ENCODE measurements at places on chromosomes 12 and 14.

DNA sequence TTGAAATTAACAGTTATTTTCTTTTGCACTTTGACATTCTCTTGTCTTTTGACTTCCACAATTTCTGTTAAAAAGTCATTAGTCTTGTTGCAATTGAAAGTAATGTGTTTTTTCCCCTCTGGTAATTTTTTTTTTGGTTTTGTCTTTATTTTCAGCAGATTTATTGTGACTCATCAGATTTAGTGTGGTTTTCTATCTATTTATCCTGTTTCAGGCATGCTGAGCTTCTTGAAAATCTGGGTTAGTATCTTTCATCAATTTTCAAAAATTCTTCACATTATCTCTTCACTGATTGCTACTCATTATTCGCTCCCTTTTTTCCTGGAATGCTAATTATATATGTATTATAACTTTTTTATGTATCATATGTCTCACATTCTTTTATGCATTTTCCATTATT lies 15.3 kb upstream of the NTF3 start:
- DNase-seq, result no peak

DNA sequence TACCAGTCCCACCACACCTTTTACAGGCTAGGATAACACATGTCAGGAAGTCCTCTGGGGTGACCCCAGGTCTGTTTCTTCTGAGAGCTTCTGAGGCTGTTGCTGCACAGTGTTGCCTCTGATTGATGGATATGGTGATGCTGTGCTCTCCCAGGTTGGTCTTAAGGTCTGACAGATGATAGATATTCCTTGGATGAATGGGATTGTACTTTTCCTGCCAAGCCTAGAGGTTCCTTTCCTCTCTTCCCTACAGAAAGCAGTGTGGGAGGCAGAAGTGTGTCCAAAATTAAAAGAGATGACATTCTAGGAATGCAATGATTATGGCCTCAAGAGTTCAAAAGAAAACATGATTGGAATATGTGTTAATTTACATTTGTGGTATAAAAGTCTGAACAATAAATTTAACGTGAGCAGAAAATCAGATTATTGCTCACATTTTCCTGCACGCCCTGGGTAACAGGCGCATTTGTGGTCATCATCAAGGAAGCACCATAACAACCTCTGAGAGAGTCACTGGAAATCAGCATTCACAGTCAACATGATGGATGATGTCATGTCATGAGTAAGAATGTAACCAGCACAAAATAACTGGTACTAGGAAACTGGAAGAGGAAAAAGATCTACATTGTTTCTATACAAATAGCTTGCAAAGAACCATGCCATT lies 73.7 kb downstream of the BBS10 start:
- DNase-seq, result no peak

DNA sequence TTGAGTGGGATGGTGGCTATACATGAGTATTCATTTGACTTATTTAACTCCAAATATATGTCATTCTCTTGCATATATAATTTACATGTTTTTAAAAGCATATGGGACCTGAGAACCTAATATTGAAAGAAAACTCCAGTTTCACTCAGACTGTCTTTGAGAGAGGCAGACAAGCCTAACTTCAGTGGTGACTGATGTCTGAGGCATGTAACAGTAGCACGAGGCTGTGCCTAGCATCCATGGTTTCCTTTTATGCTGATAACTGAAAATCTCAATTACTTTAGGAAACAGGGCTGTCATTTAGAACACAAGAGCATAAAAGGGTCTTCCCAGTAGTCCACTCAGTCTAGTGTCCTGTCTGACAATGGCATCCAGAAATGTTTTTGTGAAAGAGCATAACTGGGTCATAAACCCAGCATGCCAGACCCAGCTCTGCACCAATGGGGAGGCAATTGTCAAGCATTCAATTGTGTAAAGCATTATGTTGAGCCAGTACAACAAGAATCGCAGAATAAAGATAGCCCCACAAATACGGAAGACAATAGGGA lies 24.3 kb downstream of the MAPK1IP1L start:
- DNase-seq, result no peak

DNA sequence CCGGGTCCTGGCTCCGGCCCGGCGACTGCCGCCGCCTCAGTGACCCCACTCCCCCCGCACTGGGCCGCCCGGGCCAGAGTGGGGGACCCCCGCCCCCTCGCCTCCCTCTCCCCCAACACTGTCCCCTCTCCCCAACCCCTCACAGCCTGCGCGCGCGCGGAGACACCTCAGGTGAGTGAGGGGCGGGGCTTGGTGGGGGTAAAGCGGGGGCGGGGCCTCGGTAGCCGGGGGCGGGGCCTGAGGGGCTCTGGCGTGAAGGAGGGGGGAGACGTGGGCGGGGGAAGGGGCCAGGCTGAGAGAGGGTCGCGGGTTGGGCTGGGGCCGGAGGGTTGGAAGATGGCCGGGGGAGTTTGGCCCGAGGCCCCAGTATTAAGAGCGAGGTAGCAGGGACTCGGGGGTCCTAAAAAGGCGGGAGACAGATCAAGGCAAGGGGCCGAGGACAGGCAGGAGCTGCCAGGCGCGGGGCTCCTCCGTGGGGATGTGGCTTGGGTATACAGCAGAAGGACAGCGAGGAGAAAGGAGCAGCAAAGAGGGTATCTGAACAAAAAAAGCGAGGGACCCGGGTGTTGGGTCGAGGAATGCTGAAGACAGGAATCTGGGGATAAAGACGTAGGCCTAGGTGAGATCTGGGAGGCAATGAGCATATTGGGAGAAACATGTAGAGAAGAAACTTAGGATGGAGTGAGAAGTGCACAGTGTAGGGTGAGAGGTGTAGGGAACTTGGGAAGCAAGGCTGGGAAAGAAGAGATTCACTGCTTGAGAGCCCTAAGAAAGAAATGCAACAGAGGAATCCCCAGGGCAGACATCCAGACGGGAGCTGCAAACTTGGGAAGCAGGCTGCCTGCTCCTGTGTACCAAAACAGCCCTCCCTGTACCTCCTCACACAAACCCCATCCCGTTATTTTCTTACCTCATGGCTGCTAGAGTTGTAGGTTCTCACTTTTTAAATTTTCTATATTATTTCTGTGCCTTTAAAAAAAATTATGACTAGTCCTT lies 10.8 kb downstream of the SUOX start:
- peak; percentile 77 for DNase-seq

DNA sequence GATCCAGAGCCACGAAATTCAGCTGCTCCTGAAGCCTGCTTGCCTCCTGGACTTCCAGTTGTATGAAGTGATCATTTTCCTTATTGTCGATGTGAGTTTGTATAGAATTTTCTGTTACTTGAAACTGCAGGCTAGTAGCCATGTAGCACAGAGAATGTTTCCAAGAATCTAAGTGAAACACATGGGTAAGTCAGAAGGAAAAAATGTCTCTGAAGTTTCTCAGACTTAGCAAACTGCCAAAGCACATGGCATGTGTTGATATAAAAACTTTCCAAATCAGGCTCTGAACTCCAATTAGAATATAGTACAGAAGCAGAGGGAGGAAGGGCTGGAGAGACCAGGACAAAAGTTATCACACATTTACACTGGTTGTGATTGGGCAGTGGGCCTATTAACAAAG lies 9.8 kb upstream of the PCNX1 start:
- DNase-seq, result no peak

- DNase-seq, result peak; percentile 8
These were observed 103.8 kb upstream of the ETV6 start for GRCh38 chr12:11545484-11546330.

- no peak for DNase-seq
These were observed 156.0 kb downstream of the EPS8 start for GRCh38 chr12:15633201-15633600.

- DNase-seq, result no peak
These were observed 404.2 kb downstream of the ETNK1 start for GRCh38 chr12:23029185-23029584.

DNA sequence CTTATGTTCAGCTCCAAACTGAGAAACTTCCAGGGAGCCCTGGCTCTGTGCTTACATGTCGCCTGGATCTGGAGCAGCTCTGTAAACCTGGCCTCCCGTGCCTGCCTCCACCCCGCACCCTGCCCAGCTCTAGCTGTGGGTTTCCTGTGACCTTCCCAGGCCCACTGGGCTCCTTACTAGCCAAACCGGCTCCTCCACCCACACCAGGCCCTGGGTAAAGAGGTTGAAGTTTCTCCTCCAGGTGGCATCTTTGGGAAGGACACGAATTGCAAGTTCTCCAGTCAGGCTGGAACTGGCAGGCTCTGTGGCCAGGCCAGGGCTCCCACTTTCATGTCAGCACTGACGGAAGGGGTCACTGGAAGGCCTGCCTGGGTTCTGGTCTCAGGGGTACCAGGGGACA lies 60.9 kb upstream of the ZFP36L1 start:
- no peak for DNase-seq

- DNase-seq, result peak; percentile 71
These were observed 135.1 kb downstream of the TMEM30B start for GRCh38 chr14:61145903-61146481.

DNA sequence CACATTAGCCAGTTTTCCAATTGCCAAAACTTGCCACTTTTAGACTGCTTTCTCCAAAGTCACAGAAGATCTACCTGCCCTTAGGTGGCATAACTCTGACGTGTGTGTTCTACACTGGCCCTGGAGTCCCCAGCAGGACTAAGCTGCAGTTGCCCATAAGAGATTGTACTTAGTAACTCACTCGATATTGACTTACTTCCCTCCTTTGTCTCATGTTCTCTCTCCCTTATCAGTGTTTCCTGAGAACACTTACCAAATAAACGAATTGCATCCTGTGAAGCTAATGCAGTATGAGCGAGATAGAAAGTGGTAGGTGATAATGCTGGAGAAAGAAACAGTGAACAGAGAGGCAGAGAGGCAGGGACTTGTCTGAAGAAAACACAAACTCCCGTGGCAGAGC lies 117.2 kb downstream of the NUAK1 start:
- no peak for DNase-seq

GRCh38 chr14:20986811-20987210 lies 3.0 kb upstream of the METTL17 start:
- peak; percentile 54 for DNase-seq

GRCh38 chr14:55600784-55601561 lies 21.0 kb downstream of the KTN1 start:
- no peak for DNase-seq

GRCh38 chr14:90355540-90356518 lies 24.1 kb upstream of the NRDE2 start:
- peak; percentile 58 for DNase-seq

GRCh38 chr12:64625243-64626077 lies 15.2 kb downstream of the RASSF3 start:
- no peak for DNase-seq

GRCh38 chr12:80849337-80849736 lies 88.4 kb downstream of the LIN7A start:
- DNase-seq, result no peak

DNA sequence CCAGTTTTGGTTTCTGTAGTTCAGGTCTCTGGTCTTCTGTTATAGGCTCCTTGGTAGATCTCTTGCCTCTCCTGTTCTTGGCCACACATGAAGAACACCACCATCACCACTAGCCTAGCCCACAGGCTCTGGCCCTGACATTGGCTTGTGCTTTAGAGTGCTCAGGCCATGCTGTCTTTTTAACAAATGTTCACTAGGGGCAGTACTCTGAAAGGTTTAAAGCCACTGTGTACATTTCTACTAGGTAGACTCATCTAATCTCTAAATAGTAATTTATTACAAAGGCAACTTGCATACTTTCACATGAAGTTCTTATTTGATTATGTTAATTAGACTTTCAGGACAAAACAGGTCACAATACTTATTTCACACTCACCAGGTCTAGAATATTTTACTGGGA lies 38.3 kb downstream of the PDE6H start:
- peak; percentile 50 for DNase-seq

DNA sequence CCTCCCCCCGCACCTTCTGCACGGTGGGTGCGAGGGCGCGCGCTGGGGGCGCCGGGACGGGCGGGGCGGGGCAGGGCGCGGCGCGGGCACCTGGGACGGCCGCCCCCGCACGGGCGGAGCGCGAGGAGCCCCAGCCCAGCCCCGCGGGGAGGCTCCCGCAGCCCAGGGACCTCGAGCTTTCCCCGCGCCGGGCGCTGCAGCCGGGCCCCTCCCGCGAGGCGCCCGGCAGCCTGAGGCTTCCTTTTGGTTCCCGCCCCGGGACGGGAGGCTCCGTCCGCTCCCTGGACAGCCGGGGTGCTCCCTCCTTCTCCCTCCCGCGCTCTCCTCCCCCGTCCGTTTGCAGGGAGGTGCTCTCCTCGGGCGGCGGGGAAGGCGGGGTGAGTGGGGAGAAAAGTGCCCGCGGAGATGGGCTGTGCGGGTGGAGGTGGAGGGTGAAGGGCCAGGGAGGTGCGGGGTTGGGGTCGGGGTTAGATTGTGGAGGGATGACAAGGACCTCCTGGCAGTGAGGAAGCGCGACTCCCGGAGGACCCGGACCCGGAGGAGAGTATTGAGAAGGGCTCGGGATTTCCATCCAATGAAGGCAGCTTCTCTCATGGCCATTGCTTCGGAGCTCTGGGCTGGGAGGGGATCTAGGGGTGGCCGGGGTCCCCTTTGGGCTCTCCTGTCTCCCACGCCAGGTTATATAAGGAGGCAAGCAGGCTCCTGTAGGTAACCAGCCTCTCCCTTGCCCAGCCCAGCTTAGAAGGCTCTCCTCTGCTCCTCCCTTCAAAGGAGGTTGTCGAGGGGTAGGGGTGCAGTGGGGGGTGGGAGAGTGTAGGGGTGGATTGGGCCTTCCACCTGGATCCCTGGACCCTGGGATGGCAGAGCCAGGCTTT lies 645 bp downstream of the JDP2 start:
- DNase-seq, result no peak

DNA sequence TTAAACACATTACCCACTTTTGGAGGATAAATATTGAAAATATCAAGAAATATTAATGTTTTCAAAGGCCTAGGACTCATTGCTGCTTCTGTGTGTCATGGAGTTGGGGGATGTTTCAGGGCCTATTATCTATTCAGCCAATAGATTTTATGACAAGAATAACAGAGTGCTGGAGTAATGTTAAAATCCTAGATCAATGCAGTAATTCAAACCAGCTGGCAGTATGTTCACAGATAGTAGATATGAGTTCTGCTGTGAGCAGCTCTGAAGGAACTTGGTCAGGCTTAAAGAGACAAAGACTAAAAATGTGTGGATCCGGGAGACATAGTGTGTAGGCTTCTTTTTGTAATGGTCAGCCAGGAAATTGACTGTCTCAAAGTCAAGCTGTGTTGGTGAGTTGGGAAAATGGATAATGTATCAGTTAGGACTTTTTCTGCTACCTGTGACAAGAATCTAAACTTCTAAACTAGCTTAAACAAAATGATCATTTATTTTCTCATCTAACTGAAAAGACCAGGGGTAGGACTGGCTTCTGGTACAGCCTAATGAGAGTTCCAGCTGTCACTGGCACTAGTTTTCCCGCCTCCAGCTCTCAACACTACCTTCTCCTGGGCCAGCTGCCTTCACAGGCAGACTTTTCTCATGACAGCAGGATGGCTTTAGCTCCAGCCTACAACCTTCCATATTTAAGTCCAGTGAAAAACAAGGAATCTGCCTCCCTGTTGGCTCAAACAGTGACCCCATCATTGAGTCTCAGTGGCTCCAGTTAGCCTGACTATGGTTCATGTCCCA lies 16.3 kb upstream of the POLR3B start:
- DNase-seq, result no peak

DNA sequence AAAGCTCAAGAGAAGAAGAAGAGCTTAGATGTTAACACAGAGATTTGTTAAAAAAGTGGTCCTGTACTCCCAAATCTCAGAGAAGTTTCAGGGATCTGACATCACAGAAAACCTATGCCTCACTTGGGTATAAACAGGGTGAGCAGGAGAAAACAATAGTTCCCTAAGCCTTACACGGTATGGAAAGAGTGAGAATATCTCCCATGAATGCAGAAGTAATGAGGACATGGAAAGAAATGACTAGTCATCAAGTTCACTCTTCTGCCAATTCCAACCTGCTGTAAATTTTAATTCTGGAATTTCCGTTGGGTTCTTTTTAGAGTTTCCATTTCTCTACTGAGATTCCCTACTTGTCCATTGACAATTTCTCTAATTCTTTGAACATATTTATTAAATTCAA lies 6.2 kb upstream of the PTGER2 start:
- DNase-seq, result no peak

GRCh38 chr14:99267837-99268781 lies 3.9 kb downstream of the BCL11B start:
- DNase-seq, result peak; percentile 71

All from NCI-H82 (cell line).